NCI-H460 (cell line): ENCODE measurements at places on chromosomes 3 and 15.
A peak's percentile ranks its signal among the peaks of the same experiment; 100 is the strongest.

GRCh38 chr3:152444029-152444641 is 175.4 kb downstream of the MBNL1 start:
- peak; percentile 54 for DNase-seq

- no peak for DNase-seq
Observed at GRCh38 chr15:74628199-74628598, 12.6 kb downstream of the CLK3 start.

DNA sequence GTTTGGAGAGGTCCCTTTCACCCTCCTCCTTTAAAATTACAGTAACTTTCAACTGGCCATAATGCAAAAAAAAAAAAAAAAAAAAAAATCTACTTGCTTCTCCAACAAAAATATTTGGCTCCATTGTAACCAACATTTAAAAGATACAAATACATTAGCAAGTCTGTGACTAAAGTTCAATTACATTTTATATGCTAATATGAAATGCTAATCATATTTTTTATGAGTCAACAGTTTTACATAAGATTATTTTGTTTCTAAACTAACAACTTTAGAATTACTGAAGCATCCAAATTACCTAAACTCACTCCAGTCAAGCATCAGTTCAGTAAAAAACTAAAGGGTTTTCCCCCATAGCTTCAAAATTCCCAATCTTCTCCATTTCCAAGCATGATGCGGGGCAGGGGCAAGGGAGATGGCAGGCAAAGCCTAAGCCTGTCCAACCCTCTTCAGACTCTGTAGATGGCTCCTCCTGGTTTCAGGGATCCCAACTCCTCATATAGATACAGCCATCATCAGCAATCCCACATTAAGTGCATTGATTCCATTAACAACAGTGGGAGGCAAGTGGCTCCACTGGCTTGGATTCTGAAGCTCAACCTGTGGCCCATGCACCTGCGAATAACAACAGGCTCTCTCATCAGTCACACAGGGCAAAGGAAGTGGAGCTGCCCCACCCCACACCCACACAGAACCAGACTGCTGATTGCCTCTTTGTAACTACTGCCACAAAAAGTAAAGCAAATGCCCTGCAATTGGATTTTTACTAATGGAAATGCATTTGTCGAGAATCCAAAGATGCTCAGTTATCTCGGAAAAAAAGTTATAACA is 15.0 kb downstream of the SFMBT1 start:
- DNase-seq: no peak

DNA sequence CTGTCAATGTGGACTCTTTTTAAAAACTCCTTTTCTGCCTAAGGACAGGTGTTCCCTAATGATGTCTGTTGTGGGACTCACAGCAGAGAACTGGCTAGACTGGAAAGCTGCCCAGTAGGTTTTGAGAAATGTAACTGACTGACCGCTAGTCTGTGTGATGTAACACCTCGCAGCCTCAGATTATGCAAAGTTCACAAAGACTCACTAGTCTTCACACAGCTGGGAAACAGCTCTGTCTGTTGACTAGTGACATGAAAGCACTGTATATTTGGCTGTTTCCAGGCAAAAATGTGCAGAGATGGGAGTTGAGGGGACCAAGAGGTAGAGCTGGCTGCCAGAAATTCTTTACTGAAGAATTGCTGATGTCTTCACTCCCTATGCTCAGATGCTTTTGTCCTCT is 10.3 kb downstream of the PDZRN3 start:
- no peak for DNase-seq

DNA sequence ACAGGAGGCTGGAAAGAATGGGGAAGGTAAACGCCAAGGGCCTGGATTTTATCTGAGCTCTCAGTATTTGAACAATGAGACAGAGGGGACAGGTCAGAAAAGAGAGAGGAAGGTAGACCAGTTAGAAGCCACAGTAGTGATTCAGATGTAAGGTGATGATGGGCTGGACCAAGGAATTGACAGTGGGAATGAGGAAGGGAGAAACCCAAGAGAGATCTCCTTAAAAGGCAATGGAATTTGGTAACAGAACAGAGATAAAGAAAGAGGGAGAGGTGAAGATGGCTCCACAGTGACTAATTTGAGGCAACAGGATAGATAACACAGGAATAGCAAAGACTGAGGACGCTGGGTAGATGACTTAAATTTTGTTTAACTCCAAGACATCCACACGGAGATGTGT is 11.4 kb upstream of the HEG1 start:
- no peak for DNase-seq

GRCh38 chr3:191379446-191379845 is 49.1 kb upstream of the UTS2B start:
- no peak for DNase-seq
